Fibroblast of villous mesenchyme (primary cell): ENCODE measurements at places on chromosomes 3 and 15.

GRCh38 chr15:69288531-69289341 is 10.0 kb upstream of the PAQR5 start:
- DNase-seq, result no peak

DNA sequence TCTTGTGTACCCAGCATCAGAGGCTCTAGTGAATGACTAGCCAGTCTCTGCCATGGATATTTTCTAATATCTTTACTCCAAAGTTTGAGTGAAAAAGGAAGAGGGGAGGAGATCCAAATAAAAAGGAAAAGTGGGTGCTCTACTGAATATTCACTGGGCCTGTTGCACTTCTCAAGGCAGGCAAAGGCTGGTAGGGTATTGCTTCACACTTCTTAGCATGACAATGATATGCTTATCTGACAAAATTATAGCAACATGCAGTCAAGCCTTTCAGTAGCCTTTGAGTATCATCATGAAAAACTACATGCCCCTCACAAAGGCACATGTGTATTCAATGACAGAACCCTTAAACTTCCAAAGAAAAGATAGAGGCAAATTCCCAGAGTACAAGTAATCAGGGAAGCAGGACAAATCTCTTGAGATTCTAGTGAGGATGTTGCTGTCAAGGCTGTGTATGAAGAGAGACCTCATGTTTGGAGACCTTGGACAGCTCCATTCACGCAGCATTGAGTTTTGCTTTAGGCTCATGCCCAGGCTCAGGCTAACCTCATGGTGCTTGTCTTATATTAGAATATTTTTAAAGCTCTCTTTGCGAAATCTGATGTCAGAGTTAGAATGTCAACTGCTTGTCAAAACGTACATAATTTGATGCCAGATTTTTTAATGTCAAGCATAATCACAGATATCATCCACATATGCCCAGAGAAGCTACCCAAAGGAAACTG is 506.9 kb downstream of the OCA2 start:
- DNase-seq, result no peak

GRCh38 chr3:125602752-125603649 is 7.7 kb upstream of the OSBPL11 start:
- DNase-seq, result peak; percentile 33

DNA sequence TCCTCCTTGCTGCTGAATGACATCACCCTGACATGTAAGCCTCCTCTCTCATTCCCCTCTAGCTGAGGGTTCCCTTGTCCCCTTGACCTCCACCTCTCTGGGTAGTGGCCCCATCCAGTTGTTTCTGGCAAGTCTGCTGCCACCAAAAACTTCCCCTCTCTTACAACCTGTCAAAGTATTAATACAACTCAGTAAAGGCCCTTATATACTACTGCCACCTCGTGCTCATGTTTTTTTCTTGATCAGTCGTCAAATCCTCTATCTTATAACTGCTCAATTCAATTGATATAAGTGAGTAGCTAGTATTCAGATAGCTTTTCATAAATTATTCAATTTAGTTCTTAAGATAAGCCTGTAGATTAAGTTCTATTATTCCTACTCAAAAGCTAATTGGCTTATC is 249.6 kb downstream of the MBNL1 start:
- DNase-seq, result no peak

DNA sequence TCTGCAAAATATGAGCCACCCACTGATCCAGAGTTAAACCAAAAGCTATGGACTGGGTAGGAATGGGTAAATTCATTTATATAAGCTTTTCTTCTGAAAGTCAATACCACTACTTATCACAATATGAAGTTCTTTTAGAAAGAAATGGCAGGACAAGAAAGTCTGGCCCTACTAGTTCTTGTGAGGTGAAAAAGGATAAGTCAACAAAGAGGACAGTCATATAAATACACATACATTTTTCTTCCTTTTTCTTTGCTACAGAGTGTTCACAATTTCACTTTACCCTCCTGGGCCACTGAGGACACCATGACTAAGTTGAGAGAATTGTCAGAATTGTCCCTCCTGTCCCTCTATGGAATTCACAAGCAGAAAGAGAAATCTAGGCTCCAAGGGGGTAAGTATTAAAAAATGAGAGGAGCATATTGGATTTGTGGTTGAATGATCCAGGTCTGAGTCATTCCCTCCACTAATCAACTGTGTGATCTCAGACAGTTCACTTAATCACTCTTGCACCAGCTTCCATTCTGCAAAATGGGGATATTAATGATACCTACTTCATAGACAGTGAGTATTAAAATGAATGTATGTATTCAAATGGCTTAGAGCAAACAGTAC is 27.6 kb downstream of the ACP3 start:
- DNase-seq, result no peak

GRCh38 chr15:48940508-48940907 is 23.2 kb downstream of the SHC4 start:
- peak; percentile 96 for DNase-seq

DNA sequence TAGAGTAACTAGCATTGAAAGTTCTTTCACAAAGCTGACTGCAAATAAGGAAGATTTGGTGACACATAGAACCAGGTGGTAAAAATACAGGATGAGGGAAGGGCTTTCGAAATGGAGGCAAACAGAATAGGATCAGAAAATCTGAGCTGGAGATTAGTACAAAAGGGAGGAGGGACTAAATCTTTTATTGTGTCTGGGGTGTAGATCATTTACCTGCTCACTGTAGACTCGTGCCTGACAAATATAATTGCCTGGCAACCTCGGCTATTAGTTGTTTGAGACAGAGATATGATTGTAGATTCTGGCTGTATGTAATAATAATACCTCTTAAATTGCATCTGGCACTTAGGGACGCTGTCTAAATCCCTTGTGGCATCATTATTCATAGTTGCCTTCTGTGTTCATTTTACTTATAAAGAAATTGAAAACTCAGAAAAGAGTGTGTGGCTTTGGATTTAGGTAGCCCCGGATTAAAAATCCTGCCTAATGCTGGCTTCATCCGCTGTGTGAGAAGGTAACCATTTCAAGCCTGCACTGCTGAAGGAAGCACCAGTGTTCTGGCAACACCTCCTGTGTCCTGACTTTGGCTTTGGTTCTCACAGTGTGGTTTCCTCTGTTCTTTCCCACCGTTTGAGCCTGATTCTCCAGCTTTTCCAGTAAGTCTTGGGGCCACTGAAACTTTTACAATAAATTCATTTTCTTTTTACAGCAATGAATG is 25.0 kb upstream of the GPR160 start:
- DNase-seq, result no peak

DNA sequence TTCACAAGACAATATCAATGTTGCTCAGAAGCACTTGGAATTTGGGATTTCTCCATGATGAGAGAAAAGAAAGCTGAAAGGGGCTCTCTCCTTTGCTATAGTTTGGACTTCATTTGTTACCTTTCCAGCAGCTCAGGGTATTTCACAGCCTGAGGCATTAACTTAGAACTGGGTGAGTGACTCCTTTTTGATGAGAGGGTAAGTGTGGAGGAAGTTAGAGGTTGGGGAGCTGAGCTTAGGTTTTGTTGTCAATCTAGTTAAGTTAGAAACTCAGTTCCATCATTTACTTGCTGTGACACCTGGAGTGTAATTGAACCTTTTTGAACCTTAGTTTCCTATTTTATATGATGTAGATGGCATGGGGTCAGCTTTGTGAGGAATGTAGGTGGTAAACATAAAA is 359.1 kb downstream of the PDCD6IP start:
- no peak for DNase-seq

GRCh38 chr3:169658311-169658931 is 5.1 kb downstream of the MECOM start:
- no peak for DNase-seq

DNA sequence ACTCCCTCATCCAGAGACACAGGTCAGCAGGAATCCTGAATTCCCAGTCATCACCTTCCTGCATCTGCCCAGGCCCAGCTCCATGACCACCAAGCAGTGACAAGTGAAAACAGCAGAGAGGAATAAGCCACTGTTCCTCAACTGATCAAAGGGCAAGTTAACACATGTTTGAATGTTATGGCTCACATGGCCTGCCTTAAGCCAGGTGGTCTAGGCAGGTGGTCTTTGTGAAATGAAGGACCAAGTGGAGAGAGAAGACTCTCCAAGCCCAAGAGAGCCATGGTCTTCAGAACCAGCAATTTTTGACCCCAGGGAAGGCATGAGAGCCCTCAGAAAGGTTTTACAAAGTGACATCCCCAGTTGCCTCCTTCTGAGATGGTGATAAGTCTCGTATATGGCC is 161.8 kb downstream of the EPHB1 start:
- no peak for DNase-seq

DNA sequence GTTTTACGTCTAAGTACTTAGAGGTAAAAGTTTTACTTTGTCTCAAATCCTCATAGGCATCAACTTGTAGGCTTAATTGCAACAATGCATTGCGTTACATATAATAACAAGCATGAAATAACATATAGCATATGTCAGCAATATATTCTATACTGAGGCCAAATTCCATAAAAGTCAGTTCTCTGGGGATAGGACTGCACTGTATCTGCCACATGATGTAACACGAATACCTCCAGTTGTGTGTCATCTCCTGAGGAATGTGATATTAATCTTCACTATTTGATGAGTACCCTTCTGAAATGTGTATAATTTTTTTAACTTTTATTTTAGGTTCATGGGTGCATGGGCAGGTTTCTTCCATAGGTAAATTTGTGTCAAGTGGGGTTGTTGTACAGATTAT is 126.4 kb downstream of the IMPG2 start:
- no peak for DNase-seq

DNA sequence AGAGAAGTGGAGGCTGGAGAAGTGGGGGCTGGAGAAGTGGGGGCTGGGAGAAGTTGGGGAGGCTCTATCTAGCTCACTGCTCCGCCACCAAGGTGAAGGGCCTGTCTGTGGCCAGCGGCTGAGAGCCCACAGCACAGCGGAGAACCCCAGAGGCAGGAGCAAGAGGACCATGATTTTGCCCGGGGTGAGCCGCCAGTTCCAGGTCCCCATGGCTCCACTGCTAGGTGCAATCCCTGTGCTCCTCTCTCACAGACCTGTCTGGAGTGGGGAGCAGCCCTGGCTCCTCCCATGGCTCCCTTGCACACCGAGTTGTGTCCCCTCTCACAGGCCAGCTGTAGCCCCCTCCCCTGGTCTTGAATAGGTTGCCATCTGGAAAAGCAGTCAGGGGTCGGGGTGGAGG is 4.7 kb upstream of the NRROS start:
- no peak for DNase-seq

DNA sequence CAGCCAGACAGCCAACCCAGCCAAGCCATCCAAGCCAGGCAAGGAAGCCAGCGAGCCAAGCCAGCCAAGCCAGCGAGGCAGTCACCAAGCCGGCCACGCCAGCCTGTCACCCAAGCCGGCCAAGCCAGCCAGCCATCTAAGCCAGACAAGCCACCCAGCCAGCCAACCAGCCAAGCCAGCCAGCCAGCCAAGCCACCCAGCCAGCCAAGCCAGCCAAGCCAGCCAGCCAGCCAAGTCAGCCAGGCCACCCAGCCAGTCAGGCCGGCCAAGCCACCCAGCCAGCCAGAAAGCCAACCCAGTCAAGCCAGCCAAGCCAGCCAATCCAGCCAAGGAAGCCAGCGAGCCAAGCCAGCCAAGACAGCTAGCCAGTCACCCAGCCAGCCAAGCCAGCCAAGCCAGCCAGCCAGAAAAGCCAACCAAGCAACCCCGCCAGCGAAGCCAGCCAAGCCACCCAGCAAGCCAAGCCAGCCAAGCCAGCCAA is 201.2 kb downstream of the GOLGA6L6 start:
- no peak for DNase-seq

GRCh38 chr3:15899388-15899787 is 101.6 kb upstream of the ANKRD28 start:
- DNase-seq, result peak; percentile 27

GRCh38 chr15:69502470-69503045 is 49.9 kb downstream of the RPLP1 start:
- DNase-seq, result no peak

DNA sequence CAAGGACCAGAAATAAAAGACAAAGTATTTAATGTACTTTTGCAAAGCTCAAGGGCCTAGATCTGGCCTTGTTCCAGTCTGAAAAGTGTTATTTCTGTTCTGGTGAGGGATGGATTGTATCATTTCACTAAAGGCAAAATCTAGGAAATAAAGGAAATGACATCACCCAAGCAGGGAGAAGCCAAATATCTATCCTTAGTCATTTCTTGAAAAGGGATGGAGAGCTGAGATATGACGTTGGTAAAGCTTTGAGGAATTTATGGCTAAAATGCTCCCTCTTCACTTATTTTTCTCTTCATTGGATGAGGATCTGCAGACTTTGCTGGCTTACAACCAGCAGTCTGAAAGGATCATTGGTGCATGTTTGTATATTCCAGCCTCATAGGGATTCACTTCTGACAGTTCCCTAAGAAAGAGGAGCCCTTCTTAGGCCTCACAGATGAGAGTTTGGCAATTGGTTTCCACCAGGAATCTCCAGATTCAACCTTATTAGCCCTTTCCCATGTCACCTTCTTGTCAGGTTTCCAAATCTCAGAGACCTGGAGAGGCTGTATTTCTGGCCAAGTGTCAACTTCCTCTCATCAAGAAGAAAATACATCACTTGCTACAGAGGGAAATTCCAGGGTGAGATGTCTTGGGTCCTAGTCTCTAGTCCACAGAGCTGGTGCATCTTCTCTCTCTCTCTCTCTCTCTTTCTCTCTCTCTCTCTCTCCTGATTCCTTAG is 93.7 kb upstream of the BOC start:
- peak; percentile 35 for DNase-seq

- no peak for DNase-seq
Observed at GRCh38 chr3:40254891-40255290, 54.6 kb upstream of the EIF1B start.

GRCh38 chr15:23645371-23646164 is 2.1 kb downstream of the MAGEL2 start:
- DNase-seq, result no peak

DNA sequence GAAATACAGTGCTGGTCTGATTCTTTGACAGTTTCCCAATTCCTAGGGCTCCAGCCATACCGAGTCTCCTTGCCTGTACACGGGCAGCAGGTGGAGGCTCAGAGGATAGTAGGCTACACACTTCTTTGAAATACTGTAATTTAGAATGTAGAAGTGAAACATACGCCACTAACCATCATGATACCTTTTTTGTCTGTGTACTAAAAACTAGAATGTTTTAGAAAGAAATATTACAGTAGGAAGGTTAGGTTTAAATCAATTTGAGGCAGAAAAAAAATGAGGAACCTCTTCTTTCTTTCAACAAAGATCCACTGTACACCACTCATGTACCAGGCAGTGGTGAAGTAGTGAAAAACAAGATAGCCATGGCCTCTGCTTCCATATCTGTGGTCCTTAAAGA is 354.7 kb downstream of the MCTP2 start:
- DNase-seq, result no peak

DNA sequence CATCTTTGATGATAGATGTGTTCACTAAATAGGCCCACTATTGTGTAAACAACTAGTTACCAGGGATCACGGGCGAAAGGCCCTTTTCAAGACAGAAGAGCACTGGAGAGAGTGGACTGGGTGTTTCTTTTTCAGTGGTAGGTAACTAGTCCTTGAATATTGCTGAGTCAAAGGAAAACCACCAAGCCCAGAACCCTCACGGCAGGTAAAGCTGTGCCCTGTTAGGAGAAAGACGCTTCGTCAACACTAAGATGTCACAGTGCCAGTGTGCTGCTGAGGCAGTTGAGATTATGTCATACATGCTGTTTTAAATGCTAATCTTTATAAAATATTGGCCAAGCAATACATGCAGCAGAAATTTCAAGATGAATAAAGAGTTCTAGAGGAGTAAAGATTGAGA is 578.6 kb downstream of the PYDC2 start:
- no peak for DNase-seq
